Stimulated activated CD4-positive, alpha-beta T cell treated with anti-CD3 and anti-CD28 coated beads, Interleukin-2, amount 100 ng/mL, for 48 hours (primary cell): ENCODE measurements at places on chromosomes 6 and 20.

- no peak for DNase-seq
These were observed 151.2 kb upstream of the PTPN1 start for GRCh38 chr20:50358971-50359370.

- DNase-seq, result no peak
These were observed 16.5 kb downstream of the PPP1R10 start for GRCh38 chr6:30600451-30600961.

GRCh38 chr6:48318670-48319069, 207.7 kb upstream of the PTCHD4 start:
- no peak for DNase-seq

DNA sequence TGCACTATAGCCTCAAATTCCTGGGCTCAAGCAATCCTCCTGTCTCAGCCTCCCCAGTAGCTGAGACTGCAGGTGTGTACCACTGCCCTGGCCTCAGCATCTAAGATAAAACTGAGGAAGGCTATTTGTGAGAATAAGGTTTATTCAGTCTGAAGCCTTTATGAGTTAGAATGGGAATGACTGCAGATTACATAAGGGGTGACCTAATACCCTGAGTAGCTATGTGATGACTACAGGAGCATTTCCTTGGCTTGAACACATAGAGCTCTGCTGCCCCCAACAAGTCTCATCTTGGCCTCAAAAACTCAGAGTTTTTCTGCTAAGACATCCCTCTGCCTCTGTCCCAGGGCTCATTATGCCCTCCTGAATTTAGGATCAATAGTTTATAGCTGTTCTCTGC, 7.6 kb downstream of the GSS start:
- no peak for DNase-seq

GRCh38 chr6:145071836-145072235, 663.5 kb downstream of the EPM2A start:
- no peak for DNase-seq

GRCh38 chr6:136508725-136509392, 41.4 kb downstream of the MAP7 start:
- no peak for DNase-seq

DNA sequence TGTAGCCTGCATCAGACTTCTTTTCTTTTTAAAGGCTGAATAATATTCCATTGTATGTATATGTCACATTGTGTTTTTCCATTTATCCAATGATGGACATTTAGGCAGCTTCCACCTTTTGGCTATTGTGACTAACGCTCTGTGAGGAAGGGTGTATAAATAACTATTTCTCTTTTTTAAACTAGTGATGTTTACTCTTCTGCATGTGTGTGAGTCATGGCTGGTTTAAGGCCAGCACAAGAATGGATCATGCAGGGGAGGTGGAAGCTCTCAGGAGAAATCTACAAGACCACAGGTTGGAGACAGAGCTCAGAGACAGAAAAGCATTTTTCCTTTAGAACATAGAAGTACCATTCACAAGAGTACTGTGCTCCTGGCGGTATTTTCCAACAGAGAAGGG, 307.2 kb downstream of the SOX4 start:
- DNase-seq, result no peak

DNA sequence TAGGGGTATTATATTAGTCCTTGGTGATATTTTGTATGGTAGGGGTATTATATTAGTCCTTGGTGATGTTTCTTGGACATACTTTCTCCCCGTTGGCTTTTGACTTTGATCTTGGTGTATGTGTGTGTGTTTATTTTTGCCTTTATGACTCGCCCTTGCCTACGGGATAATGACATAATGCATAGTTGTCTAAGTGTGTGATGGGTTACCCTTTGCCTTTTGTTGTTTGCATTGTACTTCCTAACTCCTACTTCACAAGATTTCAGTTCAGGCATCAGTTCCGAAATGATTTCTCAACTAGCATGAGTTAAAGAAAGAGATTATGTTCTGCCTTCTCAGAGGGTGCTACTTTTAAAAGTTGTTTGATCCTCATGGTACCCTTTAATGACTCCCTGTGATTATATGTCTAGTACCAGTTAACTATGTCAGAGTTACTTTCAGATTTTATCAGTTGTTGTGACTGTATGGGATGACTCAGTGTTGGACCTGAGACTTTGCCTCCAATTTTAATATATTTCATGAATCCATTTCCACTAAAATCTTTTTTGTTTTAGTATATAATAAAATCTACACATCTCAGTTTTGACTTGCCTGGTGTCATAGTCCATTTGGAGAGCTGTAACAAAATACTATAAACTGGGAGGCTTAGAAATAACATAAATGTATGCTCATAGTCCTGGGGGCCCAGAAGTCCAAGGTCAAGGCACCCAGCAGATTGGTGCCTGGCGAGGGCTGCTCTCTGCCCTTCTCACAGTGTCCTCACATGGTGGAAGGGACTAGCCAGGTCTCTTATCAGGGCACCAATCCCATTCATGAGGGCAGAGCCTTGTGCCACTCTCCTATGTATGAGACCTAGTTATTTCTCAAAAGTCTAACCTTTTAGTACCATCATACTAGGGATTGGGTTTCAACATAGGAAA, 34.1 kb downstream of the CDYL start:
- no peak for DNase-seq

GRCh38 chr6:107621229-107621937, 131.5 kb downstream of the SOBP start:
- no peak for DNase-seq

DNA sequence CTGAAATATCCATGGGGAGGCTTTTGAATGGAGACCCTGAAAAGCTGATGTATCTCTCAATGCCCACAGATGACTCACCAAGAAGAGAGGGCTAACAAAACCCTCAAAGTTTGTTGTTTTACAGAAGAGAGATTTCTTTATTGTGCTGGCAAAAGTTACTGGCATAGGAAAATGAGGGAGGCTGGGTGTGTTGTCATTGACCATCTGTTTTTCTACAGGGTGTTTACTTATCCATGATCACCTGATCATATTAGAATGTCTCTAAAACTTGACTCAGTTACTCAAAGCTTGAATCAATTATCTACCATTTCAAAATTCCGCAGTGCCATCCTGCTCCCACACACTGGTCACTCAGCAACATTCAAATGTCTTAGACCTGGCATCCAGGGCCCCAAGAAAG, 9.8 kb downstream of the NCOA6 start:
- DNase-seq, result no peak

GRCh38 chr20:19423900-19424620, 211.6 kb downstream of the SLC24A3 start:
- no peak for DNase-seq

DNA sequence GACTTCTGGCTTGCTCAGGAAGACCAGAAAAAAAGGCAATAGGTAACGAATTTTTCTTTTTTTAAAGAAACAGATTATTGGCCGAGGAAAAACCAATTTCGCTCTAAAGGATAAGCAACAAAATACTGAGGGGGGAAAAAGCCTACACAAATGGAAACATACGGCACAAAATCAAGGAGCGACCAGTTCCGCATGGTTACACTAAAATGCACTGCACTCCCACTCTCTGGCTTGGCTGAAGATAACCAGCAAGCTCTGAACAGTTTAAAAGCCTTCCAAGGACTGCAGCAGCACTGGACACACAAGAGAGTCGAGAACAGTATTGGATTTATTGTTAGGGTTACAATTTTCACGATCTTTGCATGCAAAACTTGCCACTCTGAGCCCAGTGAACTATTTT, 881 bp upstream of the MAP7 start:
- no peak for DNase-seq

- DNase-seq, result no peak
These were observed 114.7 kb upstream of the PRL start for GRCh38 chr6:22411376-22412105.

DNA sequence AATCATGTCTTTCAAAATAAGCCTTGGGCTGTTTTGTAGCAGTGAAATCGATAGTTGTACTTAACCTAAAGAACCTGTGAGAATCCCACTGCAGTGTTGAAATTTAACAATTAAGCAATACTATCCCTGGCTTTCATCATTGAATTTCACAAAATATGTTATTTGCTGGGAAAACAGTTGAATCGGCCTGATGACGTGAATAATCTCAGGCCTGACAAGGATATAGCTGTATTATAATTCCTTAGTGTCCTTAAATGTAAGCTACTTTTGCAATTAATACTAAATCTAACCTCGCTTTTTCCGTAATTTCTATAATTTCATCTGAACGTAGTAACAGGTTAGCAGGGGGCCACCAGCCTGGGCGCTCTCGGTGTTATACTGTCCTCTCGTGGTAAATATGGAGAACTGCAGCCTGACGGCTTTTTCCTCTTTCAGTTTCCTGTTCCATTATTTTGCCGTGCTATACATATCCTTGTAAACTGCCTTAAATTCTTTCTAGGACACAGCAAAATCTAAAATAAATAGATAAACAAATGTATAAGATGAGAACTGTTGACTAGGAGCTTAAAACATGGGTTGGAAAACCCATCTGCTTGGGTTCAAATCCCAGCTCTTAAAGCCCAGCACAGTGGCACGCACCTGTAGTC, 24.0 kb downstream of the MTFR2 start:
- peak; percentile 54 for DNase-seq

- no peak for DNase-seq
These were observed 862 bp downstream of the C20orf96 start for GRCh38 chr20:289693-290083.

DNA sequence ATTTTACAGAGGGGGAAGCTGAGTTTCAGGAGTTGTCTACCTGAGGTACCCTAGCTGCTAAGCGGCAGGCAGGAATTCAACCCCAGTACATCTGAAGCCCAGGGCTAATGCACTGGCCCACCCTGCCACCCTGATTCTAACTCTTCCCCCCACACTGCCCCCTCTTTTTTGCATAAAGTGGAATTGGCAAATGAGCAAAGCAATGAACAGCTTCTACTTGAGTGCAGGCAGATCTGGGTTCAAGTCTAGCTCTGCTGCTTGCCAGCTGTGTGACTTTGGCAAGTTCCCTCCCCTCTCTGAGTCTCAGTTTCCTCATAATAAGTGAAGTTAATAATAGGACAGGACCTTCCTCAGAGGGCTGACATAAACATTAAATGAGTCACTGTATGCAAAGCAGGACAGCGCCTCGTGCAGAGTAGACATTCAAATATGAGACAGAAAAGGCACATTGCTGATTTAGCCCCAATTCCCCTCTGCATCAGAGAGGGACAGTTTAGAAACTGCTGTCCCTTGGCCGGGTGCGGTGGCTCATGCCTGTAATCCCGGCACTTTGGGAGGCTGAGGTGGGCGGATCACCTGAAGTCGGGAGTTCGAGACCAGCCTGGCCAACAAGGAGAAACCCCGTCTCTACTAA, 4.7 kb downstream of the ADA start:
- DNase-seq, result no peak

GRCh38 chr20:50569864-50570836, 60.0 kb downstream of the PTPN1 start:
- DNase-seq, result no peak

DNA sequence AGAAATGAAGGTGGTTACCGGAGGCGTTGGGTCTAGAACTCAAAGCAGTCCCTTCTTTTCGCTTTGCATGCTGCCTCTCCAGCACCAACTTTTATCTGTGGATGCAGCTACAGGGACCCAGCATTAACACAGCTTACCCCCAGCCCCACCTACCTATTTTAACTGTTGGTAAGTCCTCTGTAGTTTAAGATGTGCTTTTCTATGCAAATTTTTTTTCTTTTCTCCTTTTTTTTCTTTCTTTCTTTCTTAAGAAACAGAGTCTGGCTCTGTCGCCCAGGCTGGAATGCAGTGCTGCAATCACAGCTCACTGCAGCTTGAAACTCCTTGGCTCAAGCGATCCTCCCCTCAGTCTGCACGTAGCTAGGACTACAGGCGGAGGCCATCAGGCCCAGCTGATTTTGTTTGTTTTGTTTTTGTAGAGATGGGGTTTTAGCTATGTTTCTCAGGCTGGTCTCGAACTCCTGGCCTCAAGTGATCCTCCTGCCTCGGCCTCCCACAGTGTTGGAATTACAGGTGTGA, 6.5 kb upstream of the USP45 start:
- peak; percentile 7 for DNase-seq

GRCh38 chr6:166658115-166658791, 31.2 kb upstream of the RPS6KA2 start:
- DNase-seq, result no peak

GRCh38 chr6:160519603-160520042, 144.5 kb downstream of the LPA start:
- DNase-seq, result no peak

DNA sequence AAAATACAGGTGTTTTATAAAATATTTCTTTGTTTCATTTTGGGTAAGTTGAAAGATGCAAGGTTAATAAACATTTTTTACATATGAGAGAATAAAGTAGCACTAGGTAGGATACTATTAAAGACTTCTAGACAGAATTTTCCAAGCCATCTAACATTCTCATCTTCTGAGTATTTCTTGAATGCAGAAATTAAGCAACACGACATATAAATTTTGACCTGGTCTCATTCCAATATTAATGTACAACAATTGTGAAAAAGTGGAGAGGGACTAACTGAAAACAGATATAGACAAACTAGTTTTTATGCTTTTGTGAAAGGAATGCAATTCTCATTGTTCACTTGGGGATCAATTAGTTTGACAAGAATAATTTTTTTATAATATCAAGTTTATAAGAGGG, 11.5 kb upstream of the FOXO3 start:
- DNase-seq, result no peak

DNA sequence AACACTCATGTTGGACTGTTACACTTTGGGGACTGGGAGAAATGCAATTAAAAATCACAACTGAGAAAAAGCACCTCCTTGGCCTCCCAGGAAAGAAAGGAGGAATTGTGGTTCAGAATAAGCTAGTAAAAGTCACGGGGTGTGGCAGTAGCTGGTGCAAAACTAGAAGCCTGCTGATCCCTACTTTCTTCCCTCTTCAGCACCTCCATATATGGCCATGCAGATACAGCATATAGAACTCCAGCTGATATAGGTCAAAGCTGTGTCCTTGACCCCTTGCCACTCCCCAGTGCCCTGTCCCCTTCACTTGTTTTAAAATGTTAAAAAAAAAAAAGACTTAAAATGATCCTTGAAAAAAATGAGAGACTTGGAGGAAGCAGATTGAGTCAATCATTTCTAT, 5.5 kb upstream of the FLRT3 start:
- DNase-seq, result no peak

DNA sequence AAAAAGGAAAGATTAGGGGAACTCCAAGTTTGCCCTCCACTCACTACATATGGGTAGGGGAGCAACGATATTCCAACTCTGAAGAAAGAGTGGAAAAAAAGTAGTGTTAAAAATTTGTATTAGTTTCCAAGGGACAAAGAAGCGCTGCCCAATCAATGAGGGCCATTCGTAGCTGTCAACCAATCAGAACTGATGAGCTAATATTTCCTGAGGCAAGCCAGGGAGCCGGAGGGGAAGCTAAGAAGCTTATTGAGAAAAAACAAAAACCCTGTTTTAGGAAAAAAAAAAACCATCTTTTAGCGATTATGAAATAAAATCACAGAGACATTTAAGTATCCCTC, 59.5 kb downstream of the TRIM38 start:
- DNase-seq, result no peak

DNA sequence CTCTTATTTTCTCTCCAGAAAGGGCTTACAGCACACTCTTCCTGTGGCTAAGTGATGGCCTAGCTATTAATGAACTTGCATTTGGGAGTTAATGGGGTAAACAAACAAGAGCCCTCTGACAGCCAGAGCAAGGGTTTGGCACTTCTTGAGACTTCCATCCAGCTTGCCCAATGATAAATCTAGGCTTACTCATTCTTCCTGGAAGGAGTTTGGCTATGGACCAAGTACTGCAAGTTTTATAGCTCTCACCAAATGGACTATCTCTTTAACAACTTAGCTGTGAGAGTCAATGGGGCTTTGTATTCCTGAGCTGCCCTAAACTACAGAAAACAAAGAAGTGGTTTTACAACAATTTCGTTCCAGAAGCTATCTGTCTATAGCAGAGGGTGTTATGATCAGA, 16.7 kb upstream of the PI3 start:
- DNase-seq, result no peak

GRCh38 chr20:48639899-48640298, 187.9 kb downstream of the PREX1 start:
- DNase-seq, result no peak
